Stimulated activated memory B cell treated with anti-CD40 and anti-IgM and Interleukin-4, amounts not matched to agents 10 μg/mL and 1 μg/mL and 100 μg/mL, for 72 hours (primary cell): ENCODE measurements at places on chromosomes 7 and 10.
A peak's percentile ranks its signal among the peaks of the same experiment; 100 is the strongest.

- no peak for ATAC-seq
Measured at GRCh38 chr7:137343281-137343841, at the start of gene PTN. Gene PTN, minus strand, starts transcription at chr7:137343733. Its CDS starts 88,760 bp downstream, at chr7:137254973.

DNA sequence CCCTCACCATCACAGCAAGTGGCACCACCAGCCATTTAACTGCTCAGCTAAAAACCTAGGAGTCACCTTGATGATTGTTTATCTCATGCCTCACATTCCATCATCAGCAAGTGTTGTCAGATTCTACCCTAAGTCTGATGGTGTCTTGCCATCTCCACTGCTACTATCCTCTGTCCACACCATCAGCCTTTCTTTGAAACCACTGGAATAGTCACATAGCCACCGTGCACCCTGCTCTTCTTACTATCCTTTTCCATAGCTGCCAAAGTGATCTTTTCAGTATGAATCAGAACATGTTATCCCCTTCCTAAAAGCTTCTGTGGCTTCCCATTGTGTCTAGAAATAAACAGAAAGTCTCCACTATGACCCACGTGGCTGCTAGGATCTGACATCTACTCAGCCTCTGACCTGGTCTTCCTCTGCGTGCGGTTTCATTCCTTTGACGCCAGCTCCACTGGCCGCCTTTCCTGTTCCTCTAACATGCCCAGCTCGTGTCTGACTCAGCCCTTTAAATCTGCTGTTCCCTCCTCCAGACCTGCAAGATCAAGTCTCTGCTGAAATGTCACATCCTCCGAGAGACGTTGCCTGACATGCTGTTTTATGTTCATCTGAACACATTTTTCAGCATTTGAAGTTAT is 16.5 kb upstream of the CHN2 start:
- ATAC-seq, result peak; percentile 53

- ATAC-seq, result no peak
Measured at GRCh38 chr10:21724020-21724589, 190.1 kb downstream of the MLLT10 start.

- peak; percentile 18 for ATAC-seq
Measured at GRCh38 chr7:4792537-4793126, 17.2 kb downstream of the AP5Z1 start.

DNA sequence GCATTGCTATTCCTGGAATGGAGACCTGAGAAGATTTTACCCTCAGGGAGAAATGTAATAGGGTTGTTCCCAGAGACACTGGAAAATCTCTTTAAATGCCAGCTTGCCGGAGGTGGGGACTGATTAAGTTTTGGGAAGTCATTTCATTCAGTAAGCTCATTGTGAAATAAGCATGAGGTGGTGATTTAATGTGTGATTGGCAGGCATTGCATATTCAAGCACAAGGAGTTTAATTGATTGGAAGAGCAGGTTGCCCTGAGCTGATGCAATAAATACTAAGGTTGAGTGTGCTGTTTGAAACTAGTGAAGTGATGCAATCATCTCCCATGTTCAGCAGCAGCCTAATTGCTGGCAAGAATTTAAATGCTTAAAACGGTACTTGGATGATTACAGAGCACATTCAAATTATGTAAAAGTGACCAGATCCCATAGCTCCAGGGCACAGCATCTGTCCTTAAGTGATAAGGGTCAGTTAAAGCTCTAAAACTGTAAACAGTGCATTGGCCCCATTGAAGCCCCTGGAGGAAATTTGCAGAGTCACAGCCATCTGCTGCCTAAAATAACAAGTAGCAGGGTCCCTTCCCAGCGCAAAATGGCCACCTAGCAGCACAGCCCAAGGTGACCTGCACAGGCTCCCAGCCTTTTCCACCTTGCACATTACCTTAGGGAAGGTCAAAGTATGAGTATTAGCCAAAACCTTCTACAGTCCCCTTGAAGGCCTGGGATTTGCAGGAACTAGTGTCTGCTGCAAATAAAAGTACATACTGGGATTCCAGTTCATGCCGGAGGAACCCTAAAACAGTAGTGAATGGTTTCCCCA is 92.1 kb downstream of the CCDC71L start:
- no peak for ATAC-seq

- peak; percentile 58 for ATAC-seq
Measured at GRCh38 chr7:22884911-22885788, 62.5 kb upstream of the TOMM7 start.

DNA sequence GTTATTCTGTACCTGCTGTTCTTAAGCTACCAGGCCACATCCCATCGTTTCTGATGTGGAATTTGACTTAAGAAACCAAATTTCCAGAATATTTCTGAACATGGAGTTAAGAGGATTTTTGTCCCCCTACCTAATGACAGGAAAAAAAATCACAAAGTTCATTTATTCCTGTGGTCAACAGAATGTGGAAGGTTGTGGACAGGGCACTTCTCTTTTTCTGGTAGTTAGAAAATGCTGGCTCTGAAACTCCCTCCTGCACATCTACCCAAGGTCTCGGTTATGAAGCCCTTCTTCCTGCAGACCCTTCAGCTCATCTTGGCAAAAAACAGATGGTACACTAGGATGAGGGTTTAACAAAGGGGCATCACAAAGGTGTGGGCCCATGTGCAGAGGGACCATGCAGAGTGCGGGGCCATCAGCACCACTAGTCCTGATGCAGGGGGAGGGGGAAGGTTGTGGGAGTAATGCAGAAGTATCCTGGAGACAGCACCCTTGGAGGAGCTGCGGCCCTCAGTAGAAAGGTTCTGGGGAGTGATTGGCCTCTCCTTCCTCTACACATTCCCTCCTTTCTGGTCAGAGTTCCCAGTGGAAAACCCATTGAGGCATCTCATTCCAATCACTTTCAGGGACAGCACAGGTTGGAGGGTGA is 9.8 kb downstream of the ALOX5 start:
- no peak for ATAC-seq

GRCh38 chr7:54888734-54889082 is 129.7 kb upstream of the SEC61G start:
- ATAC-seq, result no peak

- ATAC-seq, result no peak
Measured at GRCh38 chr7:158865462-158865922, 9.1 kb downstream of the DYNC2I1 start.

DNA sequence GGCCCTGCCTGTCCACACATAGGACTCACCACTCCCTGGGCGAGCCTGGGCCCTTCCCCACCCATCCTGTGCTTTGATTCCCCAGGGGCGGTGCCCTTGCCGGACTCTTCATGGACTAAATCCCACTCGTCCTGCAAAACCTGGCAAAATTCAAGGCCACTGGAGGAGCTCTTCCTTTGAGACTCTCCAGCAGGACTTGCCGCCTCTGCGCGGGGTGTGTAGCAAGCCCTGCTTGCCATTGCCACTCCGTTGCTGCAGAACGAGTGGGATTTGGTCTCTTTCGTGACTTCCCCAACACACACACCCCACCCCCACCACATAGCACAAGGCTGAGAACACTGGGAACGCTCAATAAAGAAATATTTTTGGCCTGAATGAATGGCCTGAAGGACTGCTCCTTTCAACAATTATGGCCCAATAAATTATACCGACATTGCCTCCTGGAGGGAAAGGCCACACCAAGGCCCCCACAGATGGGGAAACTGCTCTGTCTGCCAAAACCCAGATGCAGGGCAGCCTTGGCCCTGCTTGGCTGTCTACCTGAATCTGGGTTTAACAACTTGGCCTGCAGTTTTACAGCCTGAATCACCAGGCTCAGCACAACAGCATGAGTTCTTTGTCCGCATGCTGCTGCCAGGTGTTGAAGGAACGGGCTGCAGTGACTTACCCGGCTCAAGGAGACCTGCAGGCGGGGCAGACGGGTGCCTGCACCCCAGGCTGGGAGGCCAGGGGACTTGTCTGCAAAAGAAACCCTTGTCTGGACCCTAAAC is 72.8 kb upstream of the KAT6B start:
- no peak for ATAC-seq

GRCh38 chr7:24191362-24191761 is 92.6 kb upstream of the NPY start:
- no peak for ATAC-seq

GRCh38 chr7:21077602-21078001 is 290.9 kb upstream of the SP8 start:
- no peak for ATAC-seq

- no peak for ATAC-seq
Measured at GRCh38 chr7:42624471-42624870, 287.4 kb downstream of the C7orf25 start.

DNA sequence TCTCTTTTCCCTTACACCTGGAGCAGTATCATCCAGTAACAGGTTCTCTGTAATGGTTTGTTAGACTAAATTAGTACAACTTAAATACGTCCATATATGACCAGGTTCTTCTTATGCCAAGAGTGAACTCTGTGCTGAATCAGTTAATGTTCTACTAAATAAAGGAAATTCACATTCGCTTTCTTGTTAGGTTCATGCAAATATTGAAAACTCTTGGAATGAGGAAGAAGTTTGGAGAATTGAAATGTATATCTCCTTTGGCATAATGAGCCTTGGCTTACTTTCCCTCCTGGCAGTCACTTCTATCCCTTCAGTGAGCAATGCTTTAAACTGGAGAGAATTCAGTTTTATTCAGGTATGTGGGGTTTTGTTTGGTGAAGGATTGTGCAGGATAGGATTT is 15.3 kb upstream of the CFAP69 start:
- no peak for ATAC-seq

- no peak for ATAC-seq
Measured at GRCh38 chr10:47444047-47444446, 39.9 kb downstream of the ANXA8 start.

DNA sequence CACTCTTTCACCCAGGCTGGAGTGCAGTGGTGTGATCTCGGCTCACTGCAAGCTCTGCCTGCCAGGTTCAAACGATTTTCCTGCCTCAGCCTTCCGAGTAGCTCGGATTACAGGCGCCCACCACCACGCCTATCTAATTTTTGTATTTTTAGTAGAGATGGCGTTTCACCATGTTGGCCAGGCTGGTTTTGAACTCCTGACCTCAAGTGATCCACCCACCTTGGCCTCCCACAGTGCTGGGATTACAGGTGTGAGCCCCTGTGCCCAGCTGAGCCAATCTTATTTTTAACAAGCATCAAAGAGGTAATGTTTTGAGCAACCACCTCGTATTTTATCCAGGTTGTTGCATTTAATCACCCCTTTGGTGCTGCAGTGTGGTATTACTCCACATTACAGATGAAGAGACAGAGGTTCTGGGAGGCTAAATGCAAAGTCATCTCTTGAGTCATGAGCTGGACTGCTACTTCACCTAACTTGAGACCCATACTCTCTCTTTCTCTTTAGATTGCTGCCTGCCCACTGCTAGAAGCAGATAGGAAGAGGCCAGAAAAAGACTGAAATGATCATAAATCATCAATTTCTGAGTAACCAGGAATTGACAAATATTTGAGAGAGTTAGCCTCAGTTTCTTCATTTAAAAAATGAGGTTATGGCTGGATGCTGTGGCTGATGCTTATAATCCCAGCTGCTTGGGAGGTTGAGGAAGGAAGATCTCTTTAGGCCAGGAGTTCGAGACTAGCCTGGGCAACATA is 116.2 kb downstream of the CAMK1D start:
- ATAC-seq, result no peak

- no peak for ATAC-seq
Measured at GRCh38 chr7:87435546-87435945, 39.9 kb downstream of the ABCB4 start.

DNA sequence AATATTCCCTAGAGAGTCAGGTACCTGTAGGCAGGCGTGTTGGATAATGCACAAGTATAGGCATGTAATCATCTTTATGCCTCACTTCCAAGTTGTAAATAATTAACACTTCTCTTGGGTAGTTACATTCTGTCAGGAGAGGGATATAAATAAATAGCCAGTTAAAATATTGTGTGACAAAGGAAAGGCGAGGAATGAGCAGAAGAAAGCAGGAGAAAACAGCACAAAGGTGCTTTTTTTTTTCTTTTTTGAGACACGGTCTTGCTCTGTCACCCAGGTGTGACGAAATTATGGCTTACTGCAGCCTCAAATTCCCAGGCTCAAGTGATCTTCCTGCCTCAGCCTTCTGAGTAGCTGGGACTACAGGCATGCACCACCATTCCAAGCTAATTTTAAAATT is 99.2 kb upstream of the LYZL2 start:
- ATAC-seq, result no peak

GRCh38 chr10:84088626-84089025 is 50.7 kb upstream of the GHITM start:
- ATAC-seq, result no peak

- ATAC-seq, result no peak
Measured at GRCh38 chr7:23462846-23463245, 7.4 kb downstream of the IGF2BP3 start.

- ATAC-seq, result no peak
Measured at GRCh38 chr10:119100434-119101238, 3.3 kb upstream of the DENND10 start.

- ATAC-seq, result no peak
Measured at GRCh38 chr7:121032645-121033460, 44.3 kb downstream of the CPED1 start.

DNA sequence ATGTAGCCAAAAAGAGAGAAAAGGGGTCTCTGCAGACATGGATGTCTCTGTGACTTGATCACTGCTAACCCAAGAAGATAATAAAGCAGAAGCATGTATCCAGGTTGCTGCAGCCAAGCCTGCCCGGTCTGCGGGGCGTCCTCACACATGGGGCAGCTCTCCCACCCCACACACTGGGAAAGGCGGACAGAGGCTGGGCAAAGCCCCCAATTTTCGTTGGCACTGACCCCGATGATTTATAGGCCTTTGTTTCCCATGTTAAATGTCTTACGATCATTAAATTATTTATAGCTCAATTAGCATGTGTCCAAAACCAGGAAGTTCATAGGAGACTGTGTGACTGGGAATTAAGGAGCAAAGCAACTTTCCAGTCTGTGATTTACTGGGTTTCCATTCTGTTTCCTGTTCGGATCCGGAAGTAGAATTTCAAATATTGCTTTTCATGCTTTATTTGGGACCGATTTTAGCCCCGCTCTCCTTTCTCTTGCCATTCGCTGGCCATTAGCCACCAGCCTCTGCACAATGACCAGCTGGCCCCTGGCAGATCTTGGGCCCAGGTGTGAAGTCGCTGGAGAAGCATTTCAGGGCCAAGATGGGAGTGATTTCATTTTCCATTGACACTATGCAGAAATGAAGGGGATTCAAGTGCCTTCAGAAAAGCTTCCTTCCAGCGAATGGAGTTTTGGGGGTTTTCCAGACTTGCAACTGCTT is 91.6 kb downstream of the EGFR start:
- ATAC-seq, result no peak

DNA sequence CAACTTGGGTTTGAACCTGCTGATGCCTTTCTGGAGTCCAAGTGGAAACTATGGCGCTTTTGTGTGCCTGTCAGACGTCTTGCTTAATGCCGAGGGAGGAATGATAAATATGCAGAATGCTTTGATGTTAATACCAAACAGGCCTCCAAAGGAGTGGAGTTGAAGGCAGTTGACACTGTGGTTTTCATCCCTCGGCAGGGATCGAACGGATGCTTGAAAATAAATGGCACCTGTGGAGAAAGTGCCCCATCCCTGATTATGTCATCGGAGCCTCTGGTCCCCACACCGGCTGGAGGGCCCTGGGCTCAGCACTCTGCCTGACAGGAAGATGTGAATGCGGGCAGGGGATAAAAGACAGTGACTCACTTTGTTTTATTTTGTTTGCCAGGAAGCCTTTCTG is 148.7 kb upstream of the GPR26 start:
- no peak for ATAC-seq

GRCh38 chr7:48139459-48139858 is 31.8 kb upstream of the ABCA13 start:
- ATAC-seq, result no peak

GRCh38 chr10:8389630-8390029 is 335.1 kb downstream of the GATA3 start:
- no peak for ATAC-seq
